ENCODE measurements at places on chromosomes 7 and 10.

DNA sequence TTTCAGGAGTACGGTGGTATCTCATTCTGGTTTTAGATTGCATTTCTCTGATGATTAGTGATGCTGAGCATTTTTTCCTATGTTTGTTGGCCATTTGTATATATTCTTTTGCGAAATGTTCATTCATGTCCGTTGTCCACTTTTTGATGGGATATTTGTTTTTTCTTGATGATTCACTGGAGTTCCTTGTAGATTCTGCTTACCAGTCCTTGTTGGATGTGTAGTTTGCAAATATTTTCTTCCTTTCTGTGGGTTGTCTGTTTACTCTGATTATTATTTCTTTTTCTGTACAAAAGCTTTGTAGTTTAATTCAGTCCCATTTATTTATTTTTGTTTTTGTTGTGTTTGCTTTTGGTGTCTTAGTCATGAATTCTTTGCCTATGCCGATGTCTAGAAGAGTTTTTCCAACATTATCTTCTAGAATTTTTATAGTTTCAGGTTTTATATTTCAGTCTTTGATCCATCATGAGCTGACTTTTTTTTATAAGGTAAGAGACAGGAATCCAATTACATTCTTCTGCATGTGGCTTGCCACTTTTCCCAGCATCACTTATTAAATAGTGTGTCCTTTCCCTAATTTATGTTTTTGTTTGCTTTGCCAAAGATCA, 320.5 kb downstream of the MAGI2 start:
- DNase-seq: no peak

DNA sequence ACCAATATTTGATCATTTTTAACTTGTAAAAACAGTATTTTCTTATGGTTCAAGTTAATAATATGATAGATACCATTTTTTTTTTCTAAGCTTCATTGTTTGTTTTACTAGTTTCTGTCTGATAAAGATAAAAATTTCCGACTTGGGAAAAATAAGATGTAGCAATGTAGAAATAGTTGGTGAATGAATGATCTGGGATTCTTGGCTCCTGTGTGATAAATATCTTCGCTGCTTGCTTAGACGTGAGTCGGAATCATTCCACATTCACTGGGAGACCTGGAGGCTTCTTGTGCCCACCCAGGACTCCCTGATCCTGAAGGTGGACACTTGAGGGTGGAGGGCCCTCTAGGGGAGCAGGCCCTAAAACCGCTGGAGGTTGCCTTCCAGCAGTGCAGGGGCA, 47.9 kb downstream of the EXOC4 start:
- DNase-seq: no peak

DNA sequence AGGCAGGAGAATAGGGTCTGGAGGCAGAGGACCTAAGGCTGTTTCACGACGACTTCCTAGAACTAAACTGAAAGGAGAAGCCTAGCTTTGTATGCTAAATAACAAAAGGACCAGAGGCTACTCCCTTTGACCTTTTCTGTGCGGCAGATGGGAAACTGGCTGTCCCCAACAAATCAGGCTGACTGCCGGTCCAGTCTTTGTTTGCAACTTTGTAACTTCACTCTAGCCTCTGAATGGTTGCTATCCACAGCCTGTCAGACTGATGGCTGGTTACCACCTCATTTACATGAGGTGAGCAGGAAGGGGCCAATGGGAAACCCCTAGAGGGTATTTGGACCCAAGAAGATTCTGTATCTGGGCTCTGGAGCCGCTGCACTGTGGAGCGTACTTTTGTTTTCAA, 132.6 kb upstream of the SHH start:
- DNase-seq: no peak

DNA sequence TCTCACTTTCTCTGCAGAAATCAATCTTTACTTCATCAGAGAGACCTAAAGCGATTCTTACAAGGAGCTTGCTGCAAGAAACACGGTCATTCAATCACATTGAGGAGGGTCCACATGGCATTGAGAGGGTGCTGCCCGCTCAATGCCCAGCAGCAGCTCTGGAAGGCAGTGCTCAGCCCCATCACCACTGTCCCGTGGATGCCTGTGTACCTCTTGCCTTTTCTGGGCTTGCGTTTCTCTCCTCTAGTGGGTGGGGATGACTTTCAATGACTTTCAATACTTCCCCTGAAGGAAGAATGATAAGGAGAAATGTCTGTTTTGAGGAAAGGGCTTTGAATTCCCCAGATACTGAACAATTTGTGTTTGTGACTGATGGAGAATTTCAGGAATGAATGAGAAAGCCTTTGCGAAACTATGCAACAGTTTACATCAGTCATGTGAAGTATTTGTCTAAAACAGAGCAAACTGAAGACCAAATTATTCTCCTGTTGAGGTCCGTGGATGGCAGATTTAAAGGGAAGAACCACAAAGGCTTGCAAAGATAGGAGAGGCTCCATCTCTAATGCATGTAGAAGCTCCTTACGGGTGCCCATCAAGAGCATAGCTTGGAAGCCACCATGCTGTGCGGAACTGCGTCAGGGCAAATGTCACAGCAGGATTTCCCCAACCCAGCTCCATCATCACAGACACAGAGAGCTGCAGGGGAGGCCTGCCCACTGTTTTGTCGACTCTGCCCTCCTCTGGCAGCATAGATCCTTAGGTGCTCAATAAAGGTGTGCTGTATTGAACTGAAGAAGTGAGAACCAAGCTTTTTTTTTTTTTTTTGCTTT, 6.6 kb upstream of the ZNF22 start:
- no peak for DNase-seq

DNA sequence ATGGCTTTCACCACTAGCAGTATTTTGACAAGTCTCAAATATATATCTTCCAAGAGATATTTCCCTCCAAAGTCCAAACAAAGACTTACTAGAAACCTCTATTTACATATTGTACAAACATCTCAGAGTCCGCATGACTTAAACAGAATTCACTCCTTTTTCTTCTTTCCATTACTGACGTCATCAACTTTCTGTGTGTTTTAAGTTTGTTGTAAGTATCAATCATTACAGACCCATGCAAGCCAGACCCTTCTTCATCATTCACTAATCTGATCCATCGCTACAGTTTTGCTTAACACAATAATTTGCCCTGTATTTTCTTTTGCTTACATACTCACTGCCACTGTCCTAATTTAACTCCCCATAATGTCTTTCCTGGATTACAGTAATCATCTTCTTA, 51.9 kb downstream of the SEMA3A start:
- no peak for DNase-seq

DNA sequence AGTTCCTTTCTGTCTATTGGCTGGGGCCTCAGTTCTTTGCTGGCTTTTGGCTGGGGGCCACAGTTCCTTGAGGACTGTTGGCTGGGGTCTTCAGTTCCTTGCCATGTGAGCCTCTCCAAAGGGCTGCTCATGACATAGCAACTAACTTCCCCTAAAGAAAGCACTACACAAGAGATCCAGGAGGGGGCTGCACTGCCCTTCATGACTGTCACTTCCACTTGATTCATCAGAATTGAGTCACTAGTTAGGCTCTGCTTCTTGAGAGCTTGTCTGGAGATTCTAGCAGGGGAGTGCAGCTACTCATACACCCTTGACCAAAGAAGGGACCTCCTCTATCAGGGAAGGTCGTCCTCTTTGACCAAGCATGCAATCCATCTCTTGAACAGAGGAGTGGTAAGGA, 38.0 kb upstream of the MKX start:
- no peak for DNase-seq

DNA sequence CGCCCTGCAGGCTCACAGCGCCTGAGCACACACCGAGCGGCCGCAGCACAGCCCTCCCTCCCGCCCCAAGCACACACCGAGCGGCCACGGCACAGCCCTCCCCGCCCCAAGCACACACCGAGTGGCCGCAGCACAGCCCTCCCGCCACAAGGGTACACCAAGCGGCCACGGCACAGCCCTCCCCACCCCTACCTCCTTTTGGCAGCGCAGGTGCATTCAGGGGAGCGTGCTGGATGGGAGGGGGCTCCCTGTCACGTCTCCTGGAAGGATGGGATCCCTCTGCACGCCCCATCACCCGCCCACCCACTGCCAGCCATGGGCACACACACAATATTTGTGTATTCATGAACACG, 482.6 kb downstream of the DNAJB6 start:
- no peak for DNase-seq

GRCh38 chr7:5322621-5323410, 40.1 kb downstream of the SLC29A4 start:
- DNase-seq: no peak

DNA sequence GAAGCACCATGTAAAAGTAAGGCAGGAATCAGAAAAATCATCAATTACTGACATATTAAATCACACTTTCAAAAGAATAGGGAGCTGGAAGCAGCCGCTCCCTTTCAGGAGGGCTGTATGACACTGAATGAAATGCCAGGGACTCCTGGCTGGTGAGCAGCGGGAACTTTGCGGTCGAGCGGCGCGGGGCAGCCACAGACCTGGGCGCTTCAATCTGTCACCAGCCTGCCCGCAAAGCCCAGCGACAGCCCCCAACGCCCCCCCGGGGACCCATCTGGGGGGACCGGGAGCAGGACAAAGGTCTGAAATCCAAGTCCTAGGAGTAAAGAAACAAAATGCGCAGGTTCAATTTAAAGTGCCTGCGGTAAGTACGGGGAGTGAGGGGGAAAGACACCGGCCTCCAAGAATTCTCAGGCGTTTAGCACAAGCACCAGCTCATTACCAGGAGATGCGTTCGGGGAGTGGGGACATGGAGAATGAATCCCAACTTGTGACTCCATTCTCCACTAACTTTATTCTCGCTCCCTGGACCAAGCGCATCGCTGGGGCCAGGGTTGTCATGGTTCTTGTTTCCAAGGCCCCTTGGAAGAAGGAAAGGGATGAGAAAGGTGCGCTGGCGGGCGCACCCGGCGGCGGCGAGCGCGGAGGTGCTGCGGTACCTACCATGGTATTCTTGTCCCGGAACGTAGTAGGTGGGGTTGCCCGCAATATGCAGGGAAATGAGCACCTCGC, 824 bp downstream of the RELN start:
- DNase-seq: no peak

Data from CD4-positive, alpha-beta T cell treated with Interleukin-15 for 1 hour (primary cell).